COR-L47 (cell line): ENCODE measurements at places on chromosomes 16 and 17.
A peak's percentile ranks its signal among the peaks of the same experiment; 100 is the strongest.

DNA sequence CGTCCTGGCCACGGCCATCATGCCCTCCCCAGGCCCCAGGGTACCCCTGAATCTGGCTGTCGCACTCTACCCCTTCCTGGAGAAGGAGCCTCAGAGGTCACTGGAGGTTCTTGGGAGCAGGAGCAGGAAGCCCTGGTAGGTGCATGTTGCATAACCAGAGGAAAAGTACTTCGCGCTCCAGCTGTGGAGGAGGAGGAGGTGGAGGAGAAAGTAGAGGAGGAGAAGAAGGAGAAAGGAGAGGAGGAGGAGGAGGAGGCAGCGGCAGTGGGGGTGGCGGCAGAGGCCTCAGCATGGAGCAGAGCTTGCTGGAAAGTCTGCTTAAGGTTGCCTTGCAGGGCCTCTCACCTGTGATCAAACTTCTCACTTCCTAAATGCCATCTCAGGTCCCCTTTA, 61.8 kb downstream of the BAIAP2 start:
- DNase-seq: no peak

DNA sequence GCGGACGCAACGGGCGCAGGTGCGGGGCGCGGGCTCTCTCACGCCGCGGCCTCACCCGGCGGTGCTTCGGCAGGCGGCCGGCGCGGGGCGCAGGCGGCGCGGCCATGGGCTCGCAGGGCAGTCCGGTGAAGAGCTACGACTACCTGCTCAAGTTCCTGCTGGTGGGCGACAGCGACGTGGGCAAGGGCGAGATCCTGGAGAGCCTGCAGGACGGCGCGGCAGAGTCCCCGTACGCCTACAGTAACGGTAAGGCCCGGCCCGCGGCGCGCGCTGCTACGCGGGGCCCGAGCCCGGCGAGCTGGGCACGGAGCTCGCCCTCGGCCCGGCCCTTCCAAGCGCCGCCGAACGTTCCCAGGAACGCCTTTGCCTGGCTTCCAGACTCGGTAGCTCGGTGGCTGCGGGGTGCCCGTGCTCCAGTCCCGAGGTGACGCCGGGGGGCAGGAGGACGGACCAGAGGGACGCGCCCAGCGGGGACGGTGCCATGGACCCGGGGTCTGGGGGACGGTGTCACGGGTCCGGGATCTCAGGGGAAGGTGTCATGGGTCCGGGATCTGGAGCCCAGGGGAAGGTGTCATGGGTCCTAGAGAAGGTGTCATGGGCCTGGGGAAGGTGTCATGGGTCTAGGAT, 435 bp downstream of the RAB40C start:
- no peak for DNase-seq

DNA sequence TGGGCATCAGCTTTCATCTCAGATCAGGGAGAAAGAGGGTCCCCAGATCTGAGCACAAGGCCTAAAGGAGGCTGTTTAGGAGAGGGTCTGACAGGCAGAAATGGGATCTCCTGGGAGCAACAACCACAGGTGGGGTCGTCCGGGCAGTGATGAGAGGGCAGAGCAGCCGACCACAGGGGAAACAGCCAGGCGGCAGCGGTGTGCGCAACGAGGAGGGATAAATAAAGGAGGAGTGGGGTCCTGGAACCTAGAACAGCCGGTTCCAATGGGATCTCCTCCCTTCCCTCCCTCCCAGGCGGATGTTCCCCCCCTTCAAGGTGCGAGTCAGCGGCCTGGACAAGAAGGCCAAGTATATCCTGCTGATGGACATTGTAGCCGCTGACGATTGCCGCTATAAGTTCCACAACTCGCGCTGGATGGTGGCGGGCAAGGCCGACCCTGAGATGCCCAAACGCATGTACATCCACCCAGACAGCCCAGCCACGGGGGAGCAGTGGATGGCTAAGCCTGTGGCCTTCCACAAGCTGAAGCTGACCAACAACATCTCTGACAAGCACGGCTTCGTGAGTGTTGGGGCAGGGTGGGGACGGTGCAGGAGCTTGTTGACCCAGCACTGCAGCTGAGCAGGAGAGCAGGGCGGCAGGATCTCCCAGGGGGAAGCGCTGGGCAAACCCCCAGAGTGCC, 1.9 kb downstream of the TBX2 start:
- no peak for DNase-seq

- DNase-seq: no peak
Observed at GRCh38 chr17:57251211-57251787, 5.0 kb upstream of the MSI2 start.

- no peak for DNase-seq
Observed at GRCh38 chr16:14608604-14609003, 21.5 kb downstream of the PARN start.

DNA sequence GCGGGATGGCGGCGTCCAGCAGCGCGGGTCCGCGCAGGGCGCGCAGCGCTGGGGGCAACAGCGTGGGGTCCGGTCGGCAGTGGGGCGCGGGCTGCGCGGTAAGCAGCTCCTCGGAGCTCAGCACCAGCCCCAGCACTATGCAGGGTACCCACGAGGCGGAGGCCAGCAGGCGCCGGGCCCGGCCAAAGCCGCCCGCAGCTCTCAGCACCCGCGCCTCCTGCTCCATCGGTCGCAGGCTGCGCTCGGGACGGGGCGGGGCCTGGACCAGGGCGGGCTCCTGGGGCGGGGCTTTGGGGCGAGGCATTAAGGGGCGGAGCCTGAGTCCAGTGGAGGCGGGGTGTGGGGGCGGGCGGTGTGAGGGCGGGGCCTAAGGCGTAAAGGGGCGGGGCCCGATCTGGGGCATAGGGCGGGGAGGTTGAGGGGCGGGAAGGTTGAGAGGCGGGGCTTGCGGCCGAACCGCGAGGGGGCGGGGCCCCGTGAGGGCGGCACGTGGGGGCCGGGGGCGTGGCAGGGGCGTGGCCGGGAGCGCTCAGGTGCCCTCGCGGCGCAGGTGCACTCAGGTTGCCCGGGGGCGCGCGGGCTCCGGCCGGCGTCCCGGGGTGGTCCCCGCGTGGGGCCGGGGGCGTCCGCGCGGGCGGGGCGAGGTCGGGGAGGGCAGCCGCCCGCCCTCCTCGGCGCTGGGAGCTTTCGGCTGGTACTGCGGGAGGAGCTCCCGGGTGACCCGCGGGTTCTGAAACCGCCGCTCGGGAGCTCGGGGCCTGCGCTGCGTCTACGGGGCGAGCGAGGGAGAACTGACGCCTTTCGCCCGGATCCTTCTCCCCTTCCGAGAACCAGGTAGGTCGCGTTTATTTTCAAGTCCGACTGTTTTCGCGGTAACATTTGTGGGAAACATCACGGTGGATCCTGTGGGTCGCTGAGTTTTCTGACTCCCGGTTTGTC, 1.4 kb upstream of the SLC22A31 start:
- no peak for DNase-seq

DNA sequence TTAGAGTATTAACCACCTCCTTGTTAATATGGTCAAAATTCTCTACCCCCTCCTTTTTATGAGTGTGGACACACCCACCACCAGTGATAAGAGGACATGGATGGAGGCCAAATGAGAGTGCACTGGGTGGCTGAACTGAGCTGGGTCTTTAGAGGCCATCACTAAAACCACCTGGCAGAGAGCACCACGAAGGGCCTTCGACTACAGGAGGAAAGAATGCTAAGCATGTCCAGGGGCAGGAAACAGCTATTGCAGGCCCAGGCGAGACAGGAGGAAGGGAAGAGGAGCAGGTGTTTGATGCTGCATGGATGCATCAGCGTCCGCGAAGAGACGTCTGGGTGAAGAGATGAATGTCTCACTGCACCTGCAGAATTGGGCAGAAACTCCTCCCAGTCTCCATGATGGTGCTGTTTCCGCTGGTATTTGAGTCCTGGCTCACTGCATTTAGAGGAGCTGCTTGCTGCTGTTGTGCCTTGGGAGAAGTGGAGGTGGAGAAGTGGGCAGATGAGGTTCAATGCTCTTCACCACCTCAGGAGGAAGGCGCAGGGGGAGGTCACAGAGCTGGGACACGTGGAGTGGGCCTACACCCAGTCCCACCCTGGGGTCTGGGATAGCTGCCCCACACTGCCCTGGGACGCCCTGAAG, 33.2 kb downstream of the SPHK1 start:
- DNase-seq: peak; percentile 25

- no peak for DNase-seq
Observed at GRCh38 chr17:27523712-27524111, 67.5 kb downstream of the KSR1 start.

- no peak for DNase-seq
Observed at GRCh38 chr17:55420776-55421178, 858 bp downstream of the MMD start.

DNA sequence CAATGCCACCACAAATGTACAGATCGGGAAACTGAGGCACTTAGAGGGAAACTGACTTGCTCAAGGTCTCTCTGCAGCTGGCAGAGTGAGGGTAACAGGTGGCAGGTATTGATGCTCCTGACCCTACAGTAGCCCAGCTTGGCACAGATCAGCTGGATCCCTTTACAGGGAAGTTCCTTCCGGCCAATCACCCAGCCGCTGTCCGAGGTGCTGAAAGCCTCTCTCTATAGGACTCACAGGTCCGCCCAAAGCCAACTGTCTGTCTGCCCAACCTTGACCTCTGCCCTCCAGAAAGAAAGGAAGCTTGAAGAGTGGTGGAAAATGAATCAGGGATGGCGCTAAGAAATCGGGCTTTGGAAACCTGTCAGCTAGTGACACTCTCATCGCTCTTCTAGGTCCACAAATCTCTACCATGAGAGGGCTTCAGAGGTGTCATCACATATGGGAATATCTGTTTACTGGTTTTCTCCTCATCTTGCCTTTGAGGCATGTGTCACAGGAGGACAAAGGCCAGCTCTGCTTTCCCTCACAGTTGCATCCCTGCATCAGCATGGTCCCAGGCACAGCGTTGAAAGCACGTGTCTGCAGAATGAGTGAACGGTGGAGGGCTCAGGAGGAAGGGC, 246.2 kb downstream of the KATNIP start:
- DNase-seq: no peak

- no peak for DNase-seq
Observed at GRCh38 chr16:55492756-55493380, 13.9 kb downstream of the MMP2 start.

DNA sequence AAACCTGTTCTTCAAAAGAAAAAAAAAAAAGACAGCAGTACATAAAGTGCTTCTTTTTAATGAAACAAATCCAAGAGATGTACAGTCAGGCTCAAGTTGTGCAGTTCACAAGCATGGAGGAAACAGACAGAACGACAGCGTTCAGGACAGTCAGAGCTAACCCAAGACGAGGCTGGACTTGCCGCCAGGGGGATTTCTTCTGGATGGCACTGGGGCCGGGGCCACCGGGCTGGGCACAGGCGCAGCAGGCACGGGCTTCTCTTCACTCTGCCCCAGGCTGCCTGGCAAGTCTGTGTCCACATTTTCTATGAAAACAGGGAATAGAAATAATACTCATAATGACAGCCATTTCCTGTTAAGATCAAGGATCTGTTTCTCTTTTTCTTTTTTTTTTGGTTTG, 4.4 kb upstream of the NT5C start:
- DNase-seq: no peak

GRCh38 chr17:83136156-83136555, 56.7 kb downstream of the METRNL start:
- no peak for DNase-seq

DNA sequence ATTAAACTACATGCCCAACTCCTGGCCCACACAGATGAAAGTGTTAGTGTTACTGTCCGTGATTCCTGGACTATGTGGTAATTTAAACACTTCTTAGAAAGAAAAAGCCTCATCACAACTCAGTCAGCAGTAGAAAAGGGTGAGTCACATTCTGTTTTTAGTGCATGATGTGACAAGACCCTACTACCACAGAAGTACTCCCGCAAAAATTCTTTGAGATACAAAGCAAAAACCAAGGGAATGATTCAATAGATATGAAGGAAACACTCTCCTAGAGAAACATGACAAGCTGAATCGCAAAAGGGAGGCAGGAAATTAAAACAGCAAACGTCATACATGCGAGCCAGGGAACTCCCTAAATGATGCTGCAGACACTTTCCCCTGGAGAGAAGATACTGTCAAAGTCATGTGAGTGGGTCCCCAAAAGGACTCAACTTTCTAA, 14.4 kb downstream of the SNN start:
- DNase-seq: no peak

DNA sequence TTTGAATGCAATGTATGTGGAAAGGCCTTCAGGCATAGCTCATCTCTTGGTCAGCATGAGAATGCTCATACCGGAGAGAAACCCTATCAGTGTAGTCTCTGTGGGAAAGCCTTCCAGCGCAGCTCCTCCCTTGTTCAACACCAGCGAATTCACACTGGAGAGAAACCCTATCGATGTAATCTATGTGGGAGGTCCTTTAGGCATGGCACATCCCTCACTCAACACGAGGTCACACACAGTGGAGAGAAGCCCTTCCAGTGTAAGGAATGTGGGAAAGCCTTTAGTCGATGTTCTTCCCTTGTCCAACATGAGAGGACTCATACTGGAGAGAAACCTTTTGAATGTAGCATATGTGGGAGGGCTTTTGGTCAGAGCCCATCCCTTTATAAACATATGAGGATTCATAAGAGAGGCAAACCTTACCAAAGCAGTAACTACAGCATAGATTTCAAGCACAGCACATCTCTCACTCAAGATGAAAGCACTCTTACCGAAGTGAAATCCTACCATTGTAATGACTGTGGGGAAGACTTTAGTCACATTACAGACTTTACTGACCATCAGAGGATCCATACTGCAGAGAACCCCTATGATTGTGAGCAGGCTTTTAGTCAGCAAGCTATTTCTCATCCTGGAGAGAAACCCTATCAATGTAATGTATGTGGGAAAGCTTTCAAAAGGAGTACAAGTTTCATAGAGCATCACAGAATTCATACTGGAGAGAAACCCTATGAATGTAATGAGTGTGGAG, 24.7 kb downstream of the ZFP90 start:
- DNase-seq: no peak

DNA sequence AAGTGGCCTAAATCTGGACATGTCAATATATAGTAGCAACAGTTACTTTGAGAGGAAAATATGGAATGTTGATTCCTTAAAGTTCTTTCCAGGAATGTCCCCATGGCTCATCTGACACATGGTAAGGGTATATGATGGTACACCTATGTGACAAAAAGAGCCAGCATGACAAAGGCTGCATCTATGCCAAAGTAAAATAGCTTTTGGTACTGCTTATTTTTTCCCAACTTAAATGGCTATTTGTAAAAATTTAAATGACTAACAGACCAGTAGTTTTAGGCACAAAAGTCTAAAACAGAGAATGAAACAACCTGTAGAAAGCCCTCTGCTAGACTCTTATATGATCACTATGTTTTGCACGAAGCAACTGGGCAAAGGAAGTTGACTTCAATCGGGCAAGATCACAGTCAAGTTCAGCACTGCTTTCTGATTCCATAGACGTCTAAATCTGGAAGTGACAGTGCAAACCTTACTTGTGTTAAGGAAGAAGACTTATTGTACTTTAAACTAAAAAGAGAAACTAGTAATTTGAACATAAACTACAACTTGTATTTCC, 135.1 kb downstream of the SKAP1 start:
- no peak for DNase-seq
